Anterior cingulate cortex (tissue), 58 donors: ENCODE measurements at places on chromosomes 13 and 19.

DNA sequence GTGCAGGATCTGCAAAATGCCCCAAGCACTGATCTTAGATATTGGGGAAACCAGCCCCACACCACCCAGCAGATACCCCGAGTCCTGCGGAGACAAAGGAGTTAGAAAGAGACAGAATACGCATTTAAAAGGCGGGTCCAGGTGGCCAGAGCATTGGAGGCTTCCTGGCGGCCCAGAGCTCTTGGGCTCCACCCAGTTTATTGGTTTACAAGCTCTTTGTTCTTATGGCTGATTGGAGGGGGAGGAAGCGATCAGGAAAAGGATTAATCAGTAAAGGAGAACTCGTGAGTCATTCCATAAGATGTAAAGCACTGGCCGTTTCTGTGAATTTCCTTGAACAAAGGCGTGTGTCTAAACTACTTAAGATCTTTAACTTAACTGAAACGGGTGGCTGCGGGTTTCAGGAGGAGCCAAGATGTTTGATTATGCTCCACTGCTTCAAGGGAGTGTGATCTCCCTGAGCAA lies 926 bp downstream of the ZNF587 start:
- DNase-seq, result no peak

GRCh38 chr19:45578861-45579260 lies 5.7 kb downstream of the OPA3 start:
- no peak for DNase-seq

DNA sequence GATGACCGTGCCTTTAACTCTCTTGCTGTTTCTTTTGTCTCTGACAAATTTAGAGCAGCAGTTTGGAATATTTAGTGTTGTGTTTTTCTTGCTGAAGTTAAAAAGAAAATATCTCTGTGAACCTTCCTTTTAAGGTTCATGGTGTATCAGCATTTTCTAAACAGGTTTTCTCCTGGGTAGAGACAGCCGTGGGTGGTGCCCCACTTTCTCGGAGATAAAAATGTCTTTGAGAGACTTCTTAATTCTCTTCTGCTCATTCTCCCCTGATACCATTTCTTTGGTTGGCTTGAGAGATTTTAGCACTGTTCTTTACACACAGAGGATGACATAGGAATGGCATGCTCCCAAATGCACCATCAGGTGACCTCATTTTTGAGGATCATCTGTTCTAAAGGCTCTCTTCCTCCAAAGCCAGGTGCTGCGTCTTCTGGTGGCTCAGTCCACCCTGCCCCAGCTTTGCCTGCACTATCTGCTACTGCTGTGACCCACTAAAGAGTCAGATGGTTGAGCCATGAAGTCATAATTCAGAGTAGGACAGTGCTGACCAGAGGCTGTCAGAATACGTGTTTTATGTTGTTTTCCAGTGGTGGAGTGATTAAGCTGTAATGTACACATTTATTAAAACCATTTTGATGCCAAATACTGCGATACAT lies 90.3 kb upstream of the SLC10A2 start:
- DNase-seq, result no peak

- DNase-seq, result no peak
Observed at GRCh38 chr13:101013245-101013644, 338.6 kb upstream of the TMTC4 start.

- DNase-seq, result peak; percentile 57
Observed at GRCh38 chr19:49875857-49876421, 1.2 kb downstream of the AKT1S1 start.

GRCh38 chr13:27592865-27593264 lies 27.5 kb downstream of the LNX2 start:
- DNase-seq, result no peak

DNA sequence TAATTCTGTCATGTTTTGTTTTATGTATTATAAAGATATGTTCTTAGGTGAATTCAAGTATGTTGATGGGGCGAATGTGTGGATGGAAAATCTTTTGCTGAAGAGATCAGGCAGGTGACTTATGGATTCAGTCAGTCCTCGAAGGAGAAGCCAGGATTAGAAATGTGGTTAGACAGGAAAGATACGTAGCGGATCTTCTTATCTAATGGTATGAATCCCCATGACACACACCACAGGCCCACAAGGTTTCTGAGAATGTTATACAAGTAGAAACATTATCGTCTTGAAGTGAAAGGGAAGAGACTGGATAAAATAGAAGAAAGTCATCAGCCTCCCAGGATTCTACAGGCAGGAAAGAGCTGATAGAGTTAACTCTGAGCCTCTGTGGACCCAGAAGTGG lies 69.0 kb upstream of the RFXAP start:
- no peak for DNase-seq

- no peak for DNase-seq
Observed at GRCh38 chr13:95801825-95802224, 124.9 kb downstream of the DNAJC3 start.

- no peak for DNase-seq
Observed at GRCh38 chr19:41299755-41300089, 10.2 kb upstream of the CCDC97 start.

GRCh38 chr19:20162821-20163220 lies 4.2 kb upstream of the ZNF486 start:
- DNase-seq, result no peak

DNA sequence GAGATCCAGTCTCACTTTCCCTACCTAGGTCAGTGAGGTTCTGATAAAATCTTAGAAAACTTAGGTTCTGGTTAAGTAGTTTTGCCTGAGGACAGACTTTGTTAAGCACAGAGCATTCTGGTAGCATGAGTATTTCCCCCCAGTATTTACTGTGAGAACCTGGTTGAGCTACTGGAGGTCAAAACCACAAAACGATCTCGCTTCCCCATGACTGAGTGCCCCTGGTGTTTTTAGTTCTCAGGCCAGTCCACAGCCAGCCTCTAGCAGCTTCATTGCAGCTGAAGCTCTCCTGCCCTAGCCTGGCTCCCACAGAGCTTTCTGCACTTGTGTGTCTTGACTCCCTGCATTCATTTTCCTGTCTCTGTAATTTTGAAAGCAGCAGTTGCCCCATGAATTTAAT lies 1138.2 kb downstream of the UQCRFS1 start:
- DNase-seq, result no peak

GRCh38 chr19:2239173-2239572 lies 2.5 kb downstream of the SF3A2 start:
- no peak for DNase-seq

DNA sequence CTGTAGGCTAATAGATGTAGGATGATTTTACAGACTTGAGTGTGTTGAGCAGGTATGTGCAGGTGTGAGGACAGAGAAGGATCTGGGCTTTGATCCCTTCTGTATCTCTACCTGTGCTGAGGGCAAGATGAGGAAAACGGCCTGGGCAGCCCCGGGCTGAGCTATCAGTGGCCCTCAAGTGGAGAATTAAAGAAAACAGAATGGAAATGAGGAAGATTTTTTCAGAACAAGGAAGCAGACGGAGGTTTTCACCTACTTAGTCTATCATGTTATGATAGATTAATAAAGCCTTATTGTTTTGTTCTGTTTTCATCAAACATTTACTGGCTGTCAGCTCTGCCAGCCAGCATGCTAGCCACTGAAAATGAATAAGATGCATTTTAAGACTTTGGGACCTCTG lies 22.3 kb upstream of the FOXO1 start:
- DNase-seq, result no peak

DNA sequence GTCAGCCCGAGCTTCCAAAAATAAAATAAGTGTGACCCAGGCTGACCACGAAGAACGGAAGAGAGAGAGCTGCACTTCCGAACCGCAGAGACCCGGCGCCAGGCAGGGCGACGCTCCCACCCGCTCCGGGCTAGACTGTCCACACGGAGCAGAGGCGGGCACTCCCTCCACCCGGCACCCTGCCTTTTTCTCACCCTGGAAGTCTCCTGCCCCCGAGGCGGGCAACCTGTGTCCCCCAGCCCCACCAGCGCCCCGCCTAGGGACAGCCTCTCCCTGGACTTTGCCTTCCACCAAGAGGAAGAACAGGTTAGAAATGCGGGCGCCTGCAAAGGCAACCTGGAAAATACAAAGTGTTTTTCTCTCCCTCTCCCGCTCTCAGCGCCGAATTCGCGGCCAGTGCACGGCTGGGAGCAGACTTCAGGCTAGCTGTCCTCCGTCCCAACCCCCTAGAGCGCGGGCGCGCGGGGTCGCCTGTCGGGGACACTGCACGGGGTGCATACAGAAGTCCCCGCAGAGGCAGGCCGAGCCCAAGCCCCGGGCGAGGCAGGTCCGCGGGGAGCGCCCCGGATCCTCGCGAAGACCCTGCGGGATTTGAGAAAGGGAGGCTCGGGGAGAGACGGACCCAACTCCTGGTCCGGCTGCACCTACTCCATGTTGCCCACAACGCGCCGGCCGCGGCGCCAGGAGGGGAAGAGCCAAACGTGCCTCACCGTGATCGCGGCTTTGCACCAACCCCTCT lies 845 bp downstream of the SPRY2 start:
- peak; percentile 9 for DNase-seq

DNA sequence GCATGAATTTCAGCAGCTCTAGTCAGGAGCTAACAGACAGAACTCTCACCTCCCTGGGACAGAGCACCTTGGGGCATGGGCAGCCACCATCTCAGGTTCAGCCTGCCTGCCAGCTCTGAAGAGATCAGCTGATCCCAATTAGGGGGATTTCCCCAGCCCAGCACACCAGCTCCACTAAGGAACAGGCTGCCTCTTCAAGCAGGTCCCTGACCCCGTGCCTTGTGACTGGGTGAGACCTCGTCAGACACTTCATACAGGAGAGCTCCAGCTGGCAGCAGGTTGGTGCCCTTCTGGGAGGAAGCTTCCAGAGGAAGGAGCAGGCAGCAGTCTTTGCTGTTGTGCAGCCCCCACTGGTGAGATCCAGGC lies 84.5 kb upstream of the UFM1 start:
- DNase-seq, result no peak

- no peak for DNase-seq
Observed at GRCh38 chr13:95083758-95084157, 217.5 kb downstream of the ABCC4 start.

DNA sequence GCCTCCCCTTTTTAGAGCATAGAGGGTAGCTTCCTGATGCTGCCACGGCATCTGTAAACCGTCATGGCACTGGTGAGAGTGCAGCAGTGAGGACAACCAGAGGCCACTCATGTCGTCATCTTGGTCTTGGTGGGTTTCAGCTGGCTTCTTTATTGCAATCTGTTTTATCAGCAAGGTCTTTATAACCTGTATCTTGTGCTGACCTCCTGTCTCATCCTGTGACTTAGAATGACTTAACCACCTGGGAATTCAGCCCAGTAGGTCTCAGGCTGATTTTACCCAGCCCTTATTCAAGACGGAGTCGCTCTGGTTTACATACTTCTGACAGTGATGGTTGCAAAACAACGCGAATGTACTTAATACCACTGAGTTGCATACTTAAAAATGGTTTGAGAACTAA lies 14.4 kb upstream of the FBN3 start:
- no peak for DNase-seq
